ENCODE measurements at places on chromosomes 13 and 19.

GRCh38 chr13:98466634-98467236 lies 110.2 kb downstream of the STK24 start:
- DNase-seq = no peak

DNA sequence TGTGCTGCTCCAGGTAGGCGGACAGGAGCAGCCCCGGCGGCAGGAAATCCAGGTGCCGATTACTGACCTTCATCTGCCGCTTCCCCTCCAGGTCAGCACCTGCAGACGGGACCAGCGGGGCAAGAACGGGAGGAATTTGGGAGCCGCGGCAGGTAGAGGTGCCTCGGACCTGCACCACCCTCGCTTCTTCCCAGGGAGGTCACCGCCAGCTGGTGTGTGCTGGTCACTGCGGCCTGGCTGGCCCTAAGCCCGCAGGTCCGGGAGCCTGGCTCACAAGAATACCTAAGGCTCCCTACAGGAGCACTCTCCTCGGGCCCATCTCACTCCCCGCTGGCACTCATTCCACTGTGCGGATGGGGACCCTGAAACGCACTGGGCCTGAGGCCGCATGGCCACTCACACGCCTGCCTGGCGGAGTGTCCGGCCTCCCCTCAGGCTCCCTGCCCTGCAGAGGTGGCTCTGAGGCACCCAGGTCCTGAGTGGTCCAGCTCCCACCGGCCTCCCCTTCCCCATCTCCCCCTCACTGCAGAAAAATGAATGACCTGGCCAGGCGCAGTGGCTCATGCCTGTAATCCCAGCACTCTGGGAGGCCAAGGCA lies 4.3 kb downstream of the RNU6-9 start:
- DNase-seq = no peak

DNA sequence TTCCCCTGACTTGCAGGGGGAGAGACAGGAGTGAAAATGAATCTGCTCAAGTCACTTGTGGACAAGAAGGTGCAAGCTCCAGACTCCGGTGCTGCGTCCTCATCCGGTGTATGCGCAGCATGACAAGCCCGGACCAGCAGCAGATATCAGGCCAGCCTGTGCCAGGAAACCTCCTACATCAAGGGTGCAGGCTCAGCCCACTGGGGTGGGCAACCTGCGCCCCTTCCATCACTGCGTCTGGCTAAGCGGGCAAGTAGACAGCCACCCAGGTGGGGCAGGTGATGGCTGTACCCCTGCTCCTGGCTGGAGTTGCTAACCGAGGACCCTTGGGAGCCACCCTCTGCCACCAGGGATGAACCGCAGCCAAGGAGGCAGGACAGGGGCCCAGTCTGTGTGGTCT lies 32.9 kb upstream of the SLC15A1 start:
- DNase-seq = no peak

- DNase-seq = no peak
These were observed 26.9 kb upstream of the KLF2 start for GRCh38 chr19:16297575-16298178.

- DNase-seq = no peak
These were observed 948.4 kb downstream of the UQCRFS1 start for GRCh38 chr19:28264556-28264955.
